ENCODE measurements at places on chromosomes 12 and 14.

DNA sequence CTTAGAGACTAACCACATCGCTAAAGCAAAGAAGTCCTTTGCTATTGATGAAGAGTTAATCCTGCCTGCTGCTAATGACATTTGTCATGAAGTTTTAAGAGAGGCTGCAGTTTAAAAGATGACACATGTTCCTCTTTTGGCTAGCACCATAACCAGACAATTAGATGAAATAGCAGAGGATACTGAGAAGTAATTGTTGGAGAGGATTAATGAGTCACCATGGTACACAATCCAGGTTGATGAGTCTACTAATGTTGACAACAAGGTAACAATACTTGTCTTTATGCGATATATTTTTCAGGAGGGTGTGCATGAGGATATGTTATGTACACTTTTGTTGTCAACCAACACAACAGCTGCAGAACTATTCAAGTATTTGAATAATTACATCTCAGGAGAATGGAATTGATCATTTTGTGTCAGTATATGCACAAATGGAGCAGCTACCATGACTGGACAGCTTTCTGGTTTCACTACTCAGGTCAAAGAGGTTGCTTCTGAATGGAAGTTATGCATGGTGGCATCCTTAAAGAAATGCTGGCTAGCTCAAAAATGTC, 56.7 kb downstream of the LRRIQ1 start:
- no peak for DNase-seq

GRCh38 chr12:41103614-41104013, 84.5 kb upstream of the PDZRN4 start:
- DNase-seq, result no peak

GRCh38 chr14:19800282-19801117, 3.1 kb upstream of the OR4N2 start:
- DNase-seq, result no peak

- DNase-seq, result peak; percentile 36
These were observed 131.8 kb downstream of the TBX5 start for GRCh38 chr12:114274131-114274530.

GRCh38 chr14:95483309-95484165, 32.9 kb downstream of the SYNE3 start:
- no peak for DNase-seq

Measured in NCI-H1105 (cell line).